ENCODE measurements at places on chromosomes 4 and X.

GRCh38 chrX:10945498-10945897, 165.6 kb upstream of the HCCS start:
- no peak for DNase-seq
- no peaks in the 10 kb centered on the region for H3K27me3 ChIP-seq
- H3K4me1 ChIP-seq, result no peaks in the 10 kb centered on the region
- no peaks in the 10 kb centered on the region for H3K36me3 ChIP-seq

- no peak overlapping the region for H3K27ac ChIP-seq
- DNase-seq, result no peak
- H3K4me3 ChIP-seq, result no peak overlapping the region
These were observed 60.0 kb downstream of the SMC1A start for GRCh38 chrX:53362449-53362848.

GRCh38 chrX:39787999-39788398, 309.8 kb downstream of the BCOR start:
- H3K27me3 ChIP-seq, result no peaks in the 10 kb centered on the region
- no peak overlapping the region for H3K4me3 ChIP-seq
- H3K36me3 ChIP-seq, result no peaks in the 10 kb centered on the region
- DNase-seq, result no peak

DNA sequence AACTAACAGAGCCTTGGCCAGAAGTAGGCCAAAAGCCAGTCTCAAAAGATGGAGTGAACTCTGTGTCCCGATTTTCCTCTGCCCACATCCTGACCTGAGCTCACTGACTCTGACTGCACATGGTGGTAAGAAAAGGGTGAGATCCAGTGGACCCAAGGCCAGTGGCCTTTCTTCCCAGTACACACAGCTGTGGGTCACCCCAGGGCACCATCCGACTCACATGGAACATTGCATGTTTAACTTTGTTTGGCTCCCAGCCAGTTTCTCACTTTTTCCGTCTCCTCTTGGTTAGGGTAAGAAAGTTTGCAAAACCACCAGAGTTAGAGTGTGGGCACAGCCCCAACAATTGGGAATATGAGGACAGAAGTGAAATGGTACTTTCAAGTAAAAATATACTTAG, 69.8 kb downstream of the GAB1 start:
- H3K4me1 ChIP-seq, result peaks cover 17% of the 10 kb centered on the region
- no peak overlapping the region for H3K27ac ChIP-seq
- H3K4me3 ChIP-seq, result no peak overlapping the region
- peaks cover 10% of the 10 kb centered on the region for H3K27me3 ChIP-seq
- no peak for DNase-seq
- no peaks in the 10 kb centered on the region for H3K36me3 ChIP-seq
